ENCODE measurements at places on chromosomes 5 and 9.

DNA sequence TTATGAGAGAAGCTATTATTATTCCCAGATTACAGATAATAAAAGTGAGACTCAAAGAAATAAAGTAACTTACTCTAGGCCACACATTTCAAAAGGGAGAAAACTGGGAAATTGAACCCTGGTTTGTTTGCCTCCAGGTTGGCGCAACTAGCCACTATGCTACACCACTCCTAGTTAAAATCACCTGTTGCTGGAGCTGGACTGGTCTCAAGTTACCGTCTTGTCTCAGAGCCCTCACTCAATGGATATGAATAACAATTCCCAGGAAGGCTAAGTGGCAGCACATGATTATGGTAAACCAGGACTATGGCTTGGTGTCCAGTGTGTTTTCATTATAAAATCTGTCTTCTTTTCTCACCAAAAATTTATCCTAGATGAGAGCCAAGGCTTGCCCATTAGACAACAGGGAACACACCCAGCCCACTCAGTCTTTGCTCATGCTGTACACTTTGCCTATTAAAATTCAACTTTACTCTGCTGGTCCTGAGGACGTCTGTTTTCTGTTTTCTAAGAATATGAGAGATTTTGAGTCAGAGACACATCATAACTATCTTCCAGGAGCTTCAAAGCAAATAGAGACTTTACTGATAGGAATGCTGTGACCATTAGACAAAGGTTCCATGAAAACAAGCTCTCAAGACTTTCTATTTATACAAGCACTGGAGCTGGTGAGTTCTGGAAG, 58.1 kb downstream of the ADRB2 start:
- no peak for DNase-seq

DNA sequence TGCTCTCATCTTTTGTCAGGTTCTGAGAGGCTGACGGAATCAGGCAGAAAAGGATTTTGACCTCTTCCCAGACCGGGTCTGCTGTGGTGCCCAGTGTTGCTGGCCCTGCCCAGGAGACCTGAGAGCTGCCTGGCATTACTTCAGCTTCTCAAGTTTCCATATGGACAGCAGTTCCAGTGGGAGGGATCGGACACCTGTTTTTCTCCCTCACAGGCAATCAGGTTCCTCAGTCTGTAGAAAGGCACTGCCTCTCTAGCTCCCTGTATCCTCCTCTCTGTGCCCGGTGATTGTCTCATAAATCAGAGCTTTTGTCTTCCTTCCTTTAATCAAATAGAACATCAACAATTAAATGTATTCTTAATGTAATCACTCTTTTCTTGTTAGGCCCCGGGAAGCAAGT, 198.7 kb downstream of the SEMA6A start:
- no peak for DNase-seq

DNA sequence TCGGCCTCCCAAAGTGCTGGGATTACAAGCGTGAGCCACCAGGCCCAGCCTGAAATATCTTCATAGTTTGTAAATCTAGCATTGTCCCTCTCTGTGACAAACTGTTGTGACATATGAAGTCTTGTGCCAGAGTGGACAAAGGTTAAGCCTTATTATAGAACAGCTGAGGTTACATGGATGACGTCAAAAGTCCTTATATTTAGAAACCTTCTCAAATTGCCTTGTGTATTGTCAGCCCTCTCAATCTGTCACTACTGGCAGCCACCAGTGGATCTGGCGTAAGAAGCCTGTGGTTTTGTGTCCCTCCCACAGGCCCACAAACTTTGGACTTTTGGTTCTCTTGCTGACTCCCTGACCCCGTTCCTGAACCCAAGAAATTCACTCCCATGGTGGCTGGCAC, 79.4 kb upstream of the CCDC112 start:
- DNase-seq = no peak

GRCh38 chr5:58182287-58182841, 277.5 kb downstream of the PLK2 start:
- DNase-seq = no peak

- no peak for DNase-seq
These were observed 170.3 kb downstream of the MARCHF11 start for GRCh38 chr5:16009256-16009655.

DNA sequence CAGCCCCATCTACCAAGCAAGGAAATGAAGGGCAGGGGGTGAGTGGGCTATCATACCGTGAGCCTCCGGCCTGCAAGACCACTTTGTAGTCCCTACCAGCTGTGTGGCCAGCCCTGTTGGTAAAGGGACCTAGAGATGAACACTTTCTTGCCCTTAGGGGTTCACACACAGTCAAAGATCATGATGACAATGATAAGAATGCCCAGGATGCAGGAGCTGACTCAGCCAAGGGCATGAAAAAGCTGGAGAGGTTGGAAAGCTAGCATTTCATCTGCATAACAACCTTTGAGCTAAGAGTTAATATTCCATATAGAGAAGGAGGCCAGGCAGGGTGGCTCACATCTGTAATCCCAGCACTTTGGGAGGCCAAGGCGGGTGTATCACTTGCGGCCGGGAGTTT, 19.2 kb upstream of the FGFR4 start:
- DNase-seq = no peak

DNA sequence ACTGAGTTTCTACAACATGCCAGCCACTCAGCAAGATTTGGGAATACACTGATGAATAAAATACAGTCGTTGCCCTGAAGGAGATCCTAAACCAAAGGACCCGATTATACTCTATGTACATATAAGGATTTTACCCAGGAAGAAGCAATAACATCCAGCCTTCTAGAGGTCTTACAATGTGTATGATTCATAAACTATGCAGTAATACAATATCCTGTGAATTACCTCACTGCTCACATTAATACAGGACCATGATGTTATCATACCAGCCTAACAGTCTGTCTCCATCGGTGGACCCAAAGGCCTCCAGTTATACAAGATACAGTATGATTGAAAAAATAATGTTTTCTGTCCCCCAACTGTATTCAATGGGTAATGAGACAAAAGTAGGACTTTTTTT, 310.5 kb upstream of the TRPM3 start:
- DNase-seq = no peak

- DNase-seq = no peak
These were observed 1946.0 kb upstream of the CDH6 start for GRCh38 chr5:29247346-29248028.

DNA sequence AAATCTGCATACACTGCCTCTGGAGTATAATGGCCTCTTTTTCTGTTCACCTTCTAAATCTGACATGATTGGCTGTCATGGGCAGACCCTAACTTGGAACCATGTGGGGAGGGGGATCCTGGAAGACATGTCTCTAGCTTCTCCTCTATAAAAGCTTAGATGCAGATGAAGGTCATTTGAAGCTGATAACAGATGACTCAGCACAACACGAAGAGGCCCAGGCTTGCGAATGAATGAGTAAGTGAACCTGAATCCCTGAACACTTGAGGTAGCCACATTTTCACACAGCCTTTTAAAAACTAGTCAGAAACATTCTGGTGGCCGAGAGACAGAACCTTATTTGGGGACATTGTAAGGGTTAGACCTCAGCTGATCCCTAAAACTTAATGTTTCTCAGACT, 282.6 kb downstream of the ELAVL2 start:
- DNase-seq = no peak

GRCh38 chr9:116362493-116362892, 208.9 kb downstream of the PAPPA start:
- no peak for DNase-seq

DNA sequence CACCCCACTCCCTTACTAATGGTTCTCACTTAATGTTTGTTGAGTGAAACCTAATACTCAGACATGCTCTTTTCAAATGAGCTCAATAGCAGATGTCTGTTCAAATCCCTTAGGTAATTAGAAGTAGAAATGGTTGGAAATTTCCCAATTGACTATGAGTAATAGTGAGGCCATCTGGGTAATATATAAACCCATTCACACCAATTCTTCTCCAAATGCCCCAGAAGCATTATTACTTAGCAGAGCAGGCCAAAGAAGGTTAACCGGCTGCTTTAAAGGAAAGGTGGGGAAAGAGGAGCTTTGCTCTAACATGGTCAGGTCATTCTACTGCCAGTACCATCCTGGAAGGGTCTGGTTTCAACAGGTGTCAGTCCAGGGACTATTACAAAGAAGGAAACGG, 119.5 kb upstream of the MTAP start:
- no peak for DNase-seq

DNA sequence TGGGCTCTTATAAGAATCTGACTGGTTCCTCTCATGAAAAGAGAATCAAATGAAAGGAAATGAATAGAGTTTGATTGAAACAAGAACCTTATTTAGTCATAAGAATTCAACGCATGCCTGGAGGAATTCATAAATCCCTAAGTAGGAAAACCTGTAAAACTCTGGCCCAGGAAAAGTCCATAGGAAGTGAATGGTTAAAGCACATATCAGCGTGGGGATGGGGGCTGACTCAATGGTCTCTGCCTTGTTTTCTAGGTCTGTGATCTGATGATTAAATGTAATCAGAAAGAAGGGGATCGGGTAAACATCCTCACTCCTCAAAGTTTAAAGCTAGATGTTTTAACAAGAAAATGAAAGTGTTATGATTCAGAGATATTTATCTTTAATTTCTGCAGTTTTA, 759.4 kb upstream of the C9orf72 start:
- DNase-seq = no peak

GRCh38 chr9:83501565-83501964, 36.6 kb downstream of the FRMD3 start:
- no peak for DNase-seq

DNA sequence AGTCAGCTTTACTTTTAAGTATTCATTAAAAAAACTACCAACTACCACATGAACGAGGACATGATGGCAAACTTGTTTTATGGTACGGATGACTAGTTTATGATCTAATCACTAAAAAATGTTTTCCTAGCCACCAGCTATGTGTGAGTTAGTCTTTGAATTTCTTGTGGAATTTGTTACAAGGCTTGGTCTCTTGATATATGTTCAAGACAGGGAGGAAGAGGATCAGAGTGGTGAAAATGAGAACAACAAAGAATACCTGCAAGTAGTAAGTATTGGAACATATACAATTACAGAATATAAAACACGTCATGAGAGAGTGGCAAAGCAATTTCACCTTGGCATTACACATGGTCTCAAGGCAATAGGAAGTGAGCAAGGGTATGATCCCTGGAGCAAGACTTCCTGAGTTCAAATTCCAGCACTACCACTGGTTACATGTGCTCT, 548.6 kb upstream of the TLE4 start:
- DNase-seq = peak; percentile 92

DNA sequence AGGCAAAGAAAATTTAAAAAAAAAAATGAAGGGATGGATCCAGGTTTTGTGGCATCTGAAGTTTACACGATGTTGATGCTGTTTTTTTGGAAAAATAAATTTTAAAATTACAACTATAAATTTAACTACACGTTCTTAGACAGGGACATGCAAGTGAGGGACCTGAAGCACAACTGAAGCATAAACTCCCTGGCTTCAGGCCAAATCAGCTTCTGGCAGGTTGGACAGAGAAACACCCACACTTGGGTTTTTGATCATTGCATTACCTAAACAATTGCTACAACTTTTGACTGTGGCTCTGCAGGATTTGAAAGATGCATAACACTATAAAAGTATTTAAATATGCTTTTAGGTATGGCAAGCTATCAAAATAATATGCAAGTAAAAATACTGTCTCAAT, 1318.3 kb upstream of the DMAC1 start:
- no peak for DNase-seq

DNA sequence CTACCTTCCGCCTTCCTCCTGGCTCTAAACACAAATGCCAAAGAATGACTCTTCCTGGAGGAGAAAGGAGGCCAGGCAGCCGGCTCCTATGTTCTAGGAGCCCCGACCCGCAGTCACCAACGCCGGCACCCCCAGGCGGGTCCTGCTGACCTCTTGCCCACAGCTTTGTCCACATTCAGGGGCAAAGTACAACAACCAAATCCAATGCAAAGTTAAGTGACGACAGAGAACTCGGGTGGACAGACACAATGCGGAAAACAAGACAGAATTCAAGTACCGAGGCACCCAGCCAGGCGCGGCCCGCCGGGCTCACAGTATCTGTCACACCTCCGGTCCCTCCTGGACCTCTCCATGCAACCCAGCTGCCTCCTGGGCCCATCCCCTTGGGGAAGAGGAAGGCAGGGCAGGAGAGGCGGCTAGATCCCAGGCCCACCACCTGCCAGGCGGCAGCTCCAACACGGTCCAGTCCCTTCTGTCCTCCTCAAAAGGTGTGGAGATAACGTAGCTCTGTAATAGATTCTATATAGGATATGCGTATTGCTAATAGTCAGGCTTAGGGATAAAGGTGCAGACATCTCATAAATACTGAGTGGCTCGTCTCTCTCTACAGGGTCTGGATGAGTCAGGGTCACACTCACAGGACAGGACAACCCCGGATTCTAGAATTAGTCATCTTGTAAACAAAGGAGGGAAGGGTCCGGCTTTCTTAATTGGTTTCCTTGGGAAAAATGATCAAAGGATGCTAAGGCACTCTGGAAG, 46.9 kb upstream of the UBAC1 start:
- DNase-seq = no peak

DNA sequence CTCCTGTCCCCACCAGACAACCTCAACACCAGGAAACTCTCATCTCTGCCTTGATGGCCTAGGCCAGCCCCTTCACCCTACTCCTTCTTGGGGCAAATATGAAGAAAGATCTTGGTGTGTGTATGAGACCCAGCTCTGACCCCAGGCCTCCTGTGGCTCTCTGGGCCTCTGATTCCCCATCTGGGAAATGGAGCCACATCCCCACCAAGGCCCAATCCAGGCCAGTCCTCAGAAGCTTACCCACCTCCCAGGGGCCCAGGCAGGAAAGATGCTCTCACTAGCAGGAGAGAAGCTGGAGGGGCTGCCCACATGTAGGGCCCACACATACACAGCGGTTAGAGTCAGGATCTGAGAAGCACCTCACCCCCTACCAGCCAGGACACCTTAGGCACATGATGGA, 38.9 kb downstream of the BICD2 start:
- no peak for DNase-seq

DNA sequence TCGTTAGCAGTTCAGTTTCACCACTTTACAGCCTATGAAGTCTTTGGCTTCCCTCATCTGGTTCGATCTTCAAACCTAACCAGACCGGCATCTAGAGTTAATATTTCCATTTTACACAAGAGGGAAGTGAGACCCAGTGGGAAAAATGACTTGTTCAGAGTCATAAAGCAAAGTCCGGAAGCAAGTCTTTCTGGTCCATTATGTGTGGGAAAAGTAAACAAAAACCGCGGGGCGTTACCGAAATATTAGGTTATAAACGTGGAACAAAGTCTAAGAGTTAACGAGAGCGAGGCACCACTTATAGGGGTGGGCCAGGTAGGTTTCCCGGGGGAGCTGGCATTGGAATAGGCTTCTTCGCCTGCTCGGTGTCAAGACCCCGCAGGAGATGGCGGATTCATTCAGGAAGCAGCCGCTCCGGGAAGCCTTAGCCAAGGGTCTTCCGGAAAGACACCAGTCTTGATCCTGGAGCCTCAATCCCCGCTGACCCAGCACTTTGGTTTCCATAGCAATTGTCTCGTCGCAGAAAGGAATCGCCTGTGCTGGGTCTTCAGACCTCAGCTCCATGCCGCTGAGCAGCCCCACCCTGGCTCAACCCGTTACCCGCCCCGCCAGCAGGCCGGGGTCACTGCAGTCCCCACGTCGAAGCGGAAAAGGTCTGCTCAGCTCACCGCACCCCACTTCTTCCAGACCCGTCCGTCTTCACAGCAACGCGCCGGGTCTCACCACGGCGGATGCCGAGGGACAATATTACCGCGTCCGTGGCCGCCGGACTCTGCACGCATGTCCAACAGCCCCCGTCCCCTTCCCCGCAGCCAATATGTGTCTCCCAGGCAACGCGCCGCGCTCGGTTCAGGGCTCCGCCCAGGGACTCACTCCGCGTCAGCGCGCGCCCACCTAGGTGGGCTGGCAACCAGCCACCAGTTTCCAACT, at the start of gene C5orf52:
Gene C5orf52, plus strand, starts transcription at position 872 of the 930 bp plus-strand sequence. CDS start 82 bp downstream, outside the sequence.
- no peak for DNase-seq
